ENCODE measurements at places on chromosomes 16 and 17.

DNA sequence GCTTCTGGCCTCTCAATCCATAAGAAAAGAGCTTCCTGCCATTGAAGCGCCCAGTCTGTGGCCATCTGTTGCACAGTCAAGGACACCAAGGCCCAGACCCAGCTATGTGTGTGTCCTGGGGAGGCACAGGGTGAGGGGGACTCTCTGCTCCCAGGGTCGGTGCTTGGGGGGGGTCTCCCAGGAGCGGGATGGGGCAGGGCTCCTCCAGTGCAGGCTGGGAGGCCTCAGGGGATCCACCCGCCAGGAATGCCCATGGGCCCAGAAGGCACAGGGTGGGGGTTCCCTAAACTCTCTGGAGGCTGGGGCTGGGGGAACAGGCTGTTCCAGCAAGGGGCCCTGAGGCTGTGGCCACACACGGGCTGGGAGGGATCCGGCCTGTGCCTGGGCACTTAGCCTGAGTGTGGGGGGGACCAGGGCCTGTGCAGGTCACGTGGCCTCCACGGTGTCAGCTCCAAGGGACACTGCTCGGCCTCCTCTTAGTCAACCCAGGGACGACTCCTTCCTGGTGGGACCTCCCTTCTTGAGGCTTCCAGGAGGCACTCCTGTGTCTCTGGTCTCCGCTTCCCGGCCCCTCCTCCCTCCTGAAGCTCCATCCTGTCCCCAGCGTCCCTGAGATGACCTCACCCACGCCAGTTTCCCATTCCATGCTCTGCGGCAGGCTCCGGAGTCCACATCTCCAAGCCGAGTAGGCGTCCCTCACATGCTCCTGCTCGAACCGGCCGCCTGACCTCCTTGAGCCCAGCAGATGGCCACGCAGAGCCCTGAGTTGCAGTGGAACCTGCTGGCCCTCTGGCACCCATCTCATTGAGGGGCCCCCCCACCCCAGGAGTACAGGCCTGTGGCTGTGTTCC is 23.1 kb upstream of the BAHCC1 start:
- DNase-seq: no peak

DNA sequence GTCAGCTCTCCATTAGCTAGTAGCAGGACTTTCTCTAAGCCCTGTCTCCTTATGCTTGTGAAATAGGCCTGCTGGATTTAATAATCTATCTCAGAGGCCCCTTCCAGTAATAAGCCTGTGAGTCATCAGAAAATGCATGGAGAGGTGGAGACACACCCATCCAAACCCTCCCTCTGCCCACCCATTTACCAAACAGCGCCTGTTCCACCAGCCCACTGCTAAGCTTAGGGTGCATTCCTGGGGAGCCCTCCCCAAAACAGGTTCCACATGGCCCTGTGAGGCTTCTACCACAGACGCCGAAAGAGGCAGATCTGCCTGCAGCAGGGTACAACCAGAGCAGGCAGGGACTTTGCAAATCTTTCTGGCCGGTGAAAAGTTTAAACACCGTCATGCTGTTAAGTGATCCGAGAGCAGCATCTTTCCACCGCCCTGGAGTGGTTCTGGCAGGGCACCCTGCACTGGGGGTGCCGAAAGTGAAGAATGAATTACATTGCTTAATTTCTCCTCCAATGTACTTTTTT is 99.3 kb downstream of the GAS7 start:
- DNase-seq: no peak

DNA sequence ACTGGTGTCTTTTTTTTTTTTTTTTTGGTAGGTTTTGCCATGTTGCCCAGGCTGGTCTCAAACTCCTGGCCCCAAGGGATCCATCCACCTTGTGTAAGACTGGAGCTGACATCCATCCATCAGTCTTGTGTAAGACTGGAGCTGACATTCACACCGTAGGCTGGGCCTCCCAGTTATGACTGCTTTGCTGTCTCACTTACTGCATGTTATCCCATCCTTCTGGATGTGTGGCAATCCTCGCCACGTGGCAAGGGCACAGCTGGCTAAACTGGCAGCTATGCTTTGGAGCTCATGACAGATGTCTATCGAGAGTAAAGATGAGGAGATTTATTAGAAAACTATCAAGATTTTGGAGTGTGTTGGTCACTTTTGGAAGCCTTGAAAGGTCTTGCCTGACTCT is 115.1 kb downstream of the ABCA8 start:
- DNase-seq: no peak

DNA sequence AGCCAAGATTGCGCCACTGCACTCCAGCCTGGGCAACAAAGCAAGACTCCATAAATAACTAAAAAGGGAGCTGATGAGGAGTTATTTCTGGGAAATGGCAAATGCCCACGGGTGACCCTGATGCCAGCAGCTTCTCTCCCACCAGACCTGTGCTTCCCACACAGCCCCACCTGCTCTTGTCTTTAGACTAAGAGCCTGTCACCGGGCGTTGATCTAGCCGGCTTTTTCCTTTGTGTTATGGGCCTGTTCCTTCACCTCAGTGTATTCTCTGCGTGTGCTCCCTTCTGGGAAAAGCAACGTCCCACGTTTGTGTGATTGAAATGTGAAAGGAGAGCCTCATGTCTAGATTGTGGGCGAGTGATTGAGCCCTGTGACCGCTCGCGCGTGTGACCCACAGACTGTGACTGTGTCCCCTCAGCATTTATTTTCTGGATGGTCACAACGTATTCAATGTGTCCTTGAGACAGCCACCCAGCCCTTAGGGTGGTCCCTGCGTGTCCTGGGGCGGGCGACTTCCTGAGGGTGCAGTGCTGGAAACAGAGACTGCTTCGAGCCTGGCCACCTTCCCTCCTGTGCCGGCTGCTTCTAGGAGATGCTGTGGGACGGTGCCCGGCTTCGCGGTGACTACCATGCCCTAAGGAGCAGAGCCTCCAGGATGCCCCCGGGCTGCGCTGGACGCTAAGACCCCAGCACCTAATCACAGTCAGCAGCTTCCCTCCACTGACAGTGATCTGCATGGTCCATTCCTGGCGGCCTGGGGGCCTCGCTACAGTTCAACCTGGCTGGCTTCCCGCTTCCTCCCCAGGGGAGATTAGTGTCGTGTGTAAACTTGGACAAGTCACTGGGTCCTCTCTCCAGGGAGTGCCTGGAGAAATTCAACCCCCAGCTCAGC is 7.8 kb upstream of the RNPS1 start:
- DNase-seq: no peak

GRCh38 chr17:75549246-75550138 is 24.0 kb downstream of the LLGL2 start:
- peak; percentile 50 for DNase-seq

GRCh38 chr16:46871597-46871996 is 12.6 kb upstream of the GPT2 start:
- DNase-seq: no peak

- DNase-seq: no peak
These were observed 58.0 kb upstream of the HNF1B start for GRCh38 chr17:37802712-37803416.

- DNase-seq: no peak
These were observed 138.1 kb downstream of the PARN start for GRCh38 chr16:14491861-14492529.

DNA sequence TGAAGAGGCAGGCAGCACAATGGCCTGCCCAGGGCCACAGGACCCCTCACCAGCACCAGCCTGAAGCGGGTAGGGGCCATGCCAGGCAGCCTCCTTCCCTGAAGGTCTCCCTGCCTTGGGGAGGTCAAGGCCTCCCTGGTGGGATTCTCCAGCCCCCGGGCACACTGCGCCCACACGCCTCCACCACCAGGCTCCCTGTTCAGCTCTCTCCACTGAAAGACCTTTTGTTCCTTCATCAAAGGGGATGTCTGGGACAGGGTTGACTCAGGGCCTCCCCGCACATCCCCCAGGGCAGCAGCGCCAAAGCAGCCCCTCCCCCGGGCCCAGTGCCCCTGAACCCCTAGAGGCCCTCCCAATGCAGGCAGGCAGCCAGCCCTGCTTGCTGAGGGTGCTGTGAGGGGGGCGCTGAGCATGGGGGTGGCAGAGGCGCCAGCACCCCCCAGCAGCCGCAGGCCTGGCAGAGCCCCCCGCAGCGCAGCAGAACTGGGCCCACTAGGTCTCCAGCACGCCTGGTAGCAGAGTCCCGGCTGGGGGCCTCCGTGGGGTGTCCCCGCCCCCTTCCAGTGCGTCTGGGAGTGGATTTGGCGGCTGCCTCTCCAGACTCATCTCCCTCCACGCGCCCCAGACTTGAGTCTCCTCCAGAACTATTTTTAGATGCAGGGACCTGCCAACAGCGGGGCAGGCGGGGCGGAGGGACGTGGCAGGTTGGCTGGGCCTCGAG is 13.1 kb downstream of the BCAR1 start:
- no peak for DNase-seq

DNA sequence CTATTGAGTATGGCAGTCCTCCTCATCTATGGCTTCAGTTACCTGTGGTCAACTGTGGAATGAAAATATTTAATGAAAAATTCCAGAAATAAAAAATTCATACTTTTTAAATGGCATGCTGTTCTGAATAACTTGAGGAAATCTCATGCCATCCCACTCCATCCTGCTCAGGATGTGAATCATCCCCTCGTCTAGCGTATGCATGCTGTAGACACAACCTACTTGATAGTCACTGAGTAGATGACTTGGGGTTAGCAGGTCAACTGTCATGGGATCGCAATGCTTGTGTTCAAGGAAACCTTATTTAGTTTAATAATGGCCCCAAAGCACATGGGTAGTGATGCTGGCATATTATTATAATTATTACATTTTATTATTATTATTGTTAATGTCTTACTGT is 4.8 kb upstream of the VAC14 start:
- peak; percentile 49 for DNase-seq

GRCh38 chr17:65548269-65548969 is 13.0 kb downstream of the AXIN2 start:
- DNase-seq: no peak

DNA sequence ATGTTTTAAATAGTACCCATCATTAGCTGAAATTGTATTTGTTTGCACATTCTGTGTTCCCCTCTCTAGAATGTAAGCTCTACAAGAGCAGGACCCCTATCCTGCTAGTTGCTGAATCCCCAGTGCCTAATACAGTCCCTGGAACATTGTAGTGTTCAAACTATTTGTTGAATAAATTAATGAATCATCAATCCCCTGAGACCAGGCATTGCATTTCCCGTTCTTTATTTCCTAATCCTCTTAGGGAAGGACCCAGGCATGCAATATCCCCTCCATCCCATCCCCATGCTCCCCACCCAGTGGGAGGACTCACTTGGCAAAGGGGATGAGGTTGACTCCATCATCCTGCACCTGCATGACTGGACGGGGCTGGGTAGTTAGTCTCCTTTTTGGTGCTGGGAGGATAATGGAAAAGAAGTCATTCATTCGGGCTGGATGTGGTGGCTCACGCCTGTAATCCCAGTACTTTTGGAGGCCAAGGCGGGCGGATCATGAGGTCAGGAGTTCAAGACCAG is 3.2 kb downstream of the INCA1 start:
- DNase-seq: no peak

DNA sequence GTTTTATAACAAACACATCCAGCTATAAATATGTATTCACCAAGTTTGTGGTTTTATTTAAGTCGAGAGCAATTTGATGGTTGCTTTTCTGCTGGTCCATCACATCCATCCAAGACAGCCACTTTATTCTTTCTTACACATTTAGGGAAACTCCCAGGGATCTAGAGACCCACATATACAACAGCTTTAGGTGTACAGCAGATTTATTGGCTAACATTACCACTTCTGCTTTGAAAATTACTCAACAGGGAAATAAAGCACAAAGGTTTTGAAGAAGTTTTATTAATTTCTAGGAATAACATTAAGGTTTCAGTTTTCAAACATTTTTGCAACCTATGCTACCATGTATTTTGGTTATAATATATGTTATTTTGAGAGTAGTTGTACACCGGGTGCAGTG is 6.9 kb downstream of the ERCC4 start:
- no peak for DNase-seq

DNA sequence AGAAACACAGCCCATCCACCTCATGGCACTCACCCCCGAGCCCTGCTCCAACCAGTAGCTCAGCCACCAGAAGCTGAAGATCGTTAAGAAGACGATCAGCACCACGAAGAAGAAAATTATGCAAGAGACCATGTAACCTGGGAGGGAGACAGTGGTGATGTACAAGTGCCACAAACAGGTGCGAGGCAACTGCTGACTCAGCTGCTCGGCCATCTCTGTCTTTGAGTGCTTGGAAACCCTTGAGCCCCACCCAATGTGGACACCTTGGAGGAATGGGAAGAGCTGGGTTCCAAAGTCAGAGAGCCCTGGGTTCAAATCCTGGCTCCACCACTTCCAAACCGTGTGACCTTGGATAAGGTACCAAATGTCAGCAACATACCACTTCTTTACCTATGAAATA is 38.1 kb upstream of the ABCC12 start:
- no peak for DNase-seq

DNA sequence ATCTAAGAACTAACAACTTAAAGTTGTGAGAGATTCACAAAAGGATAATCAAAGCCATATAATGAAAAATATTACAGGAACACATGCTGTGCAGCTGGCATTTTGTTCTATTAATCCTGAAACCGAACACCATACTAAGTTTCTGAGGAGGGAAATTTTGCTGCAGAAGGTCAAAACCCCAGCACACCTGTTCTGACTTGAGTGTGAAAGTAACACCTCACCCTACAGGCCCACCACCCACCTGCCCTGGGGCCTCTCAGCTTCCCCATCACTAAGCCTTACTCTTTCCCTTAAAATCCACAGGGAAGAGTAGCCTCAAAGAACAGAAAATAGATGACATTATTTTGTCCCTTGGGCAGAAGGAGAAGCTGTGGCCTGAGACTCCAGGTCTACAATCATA is 44.8 kb downstream of the STAT5A start:
- DNase-seq: no peak

DNA sequence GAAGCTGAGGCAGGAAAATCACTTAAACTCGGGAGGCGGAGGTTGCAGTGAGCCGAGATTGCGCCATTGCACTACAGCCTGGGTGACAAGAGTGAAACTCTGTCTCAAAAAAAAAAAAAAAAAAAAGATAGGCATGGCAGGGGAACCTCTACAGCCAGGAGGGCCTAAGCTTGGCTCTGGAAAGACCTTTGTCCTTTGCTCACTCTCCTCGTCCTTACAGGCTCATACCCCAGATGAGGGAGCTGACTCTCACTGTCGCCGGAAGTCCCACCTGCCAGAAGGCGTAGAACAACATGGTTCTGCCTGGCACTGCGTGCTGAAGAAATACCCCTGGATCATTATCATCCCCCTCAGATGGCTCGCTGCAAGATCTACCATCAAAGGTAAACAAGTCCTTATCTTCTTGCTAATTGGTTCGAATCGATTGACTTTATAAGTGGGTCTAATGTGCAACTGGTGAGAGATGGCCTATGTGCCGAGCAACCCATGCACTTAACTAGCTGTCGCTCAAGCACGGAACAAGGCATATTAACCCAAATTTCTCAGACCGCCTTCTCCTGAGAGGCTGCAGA is 29.7 kb downstream of the RTN4RL1 start:
- DNase-seq: no peak

GRCh38 chr16:84307209-84307954 is 12.7 kb downstream of the WFDC1 start:
- no peak for DNase-seq

GRCh38 chr17:4293572-4293971 is 29.8 kb upstream of the ANKFY1 start:
- DNase-seq: no peak

- DNase-seq: no peak
These were observed 307 bp downstream of the CDYL2 start for GRCh38 chr16:80804056-80804525.

GRCh38 chr17:41625602-41626001 is 1.2 kb upstream of the KRT17 start:
- DNase-seq: peak; percentile 88
